RWPE2 (cell line): ENCODE measurements at places on chromosomes 2 and 18.
A peak's percentile ranks its signal among the peaks of the same experiment; 100 is the strongest.

DNA sequence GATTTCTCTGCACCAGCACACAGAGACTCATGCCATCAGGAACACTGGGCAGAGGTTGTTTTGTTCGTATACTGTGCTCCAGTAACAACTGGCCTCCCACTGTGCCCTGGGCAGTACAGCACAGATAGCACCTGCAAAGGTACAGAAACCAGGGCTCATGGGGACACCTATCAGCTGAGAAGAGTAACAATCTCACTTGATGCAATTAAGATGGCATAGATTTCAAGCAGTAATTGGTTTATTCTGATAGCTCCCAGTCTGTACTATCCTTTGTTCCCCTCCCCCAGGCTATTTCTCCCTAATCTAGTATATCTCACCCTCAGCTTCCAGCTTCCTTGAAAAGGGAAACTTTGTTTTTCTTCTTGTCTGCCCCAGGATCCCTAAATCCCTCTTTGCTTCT lies 343.9 kb upstream of the MMADHC start:
- no peak for DNase-seq

- DNase-seq, result no peak
These were observed 373.9 kb downstream of the PTPRM start for GRCh38 chr18:7940971-7941370.

- no peak for DNase-seq
These were observed at the start of gene FAM228A for GRCh38 chr2:24174851-24175277. Gene FAM228A (plus strand): TSS chr2:24175053. CDS start chr2:24175481, 428 bp downstream.

DNA sequence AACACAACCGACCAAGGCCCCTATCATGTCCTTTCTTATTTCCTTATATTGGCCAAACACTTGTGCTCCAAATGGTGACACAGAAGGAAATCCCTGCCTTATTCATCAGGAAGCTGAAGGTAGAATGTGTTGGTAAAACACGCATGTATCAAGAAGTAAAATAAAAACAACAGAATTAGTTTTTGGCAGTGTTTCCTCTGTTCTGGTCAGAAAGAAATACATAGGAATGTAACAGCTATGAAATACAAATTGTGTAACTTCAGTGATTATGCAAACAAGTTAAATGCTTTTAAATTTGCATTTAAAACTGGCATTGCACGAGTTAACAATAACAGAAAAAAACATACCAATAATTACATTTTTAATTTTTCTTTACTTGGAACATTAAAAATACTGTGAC lies 19.3 kb downstream of the ST6GAL2 start:
- DNase-seq, result no peak

DNA sequence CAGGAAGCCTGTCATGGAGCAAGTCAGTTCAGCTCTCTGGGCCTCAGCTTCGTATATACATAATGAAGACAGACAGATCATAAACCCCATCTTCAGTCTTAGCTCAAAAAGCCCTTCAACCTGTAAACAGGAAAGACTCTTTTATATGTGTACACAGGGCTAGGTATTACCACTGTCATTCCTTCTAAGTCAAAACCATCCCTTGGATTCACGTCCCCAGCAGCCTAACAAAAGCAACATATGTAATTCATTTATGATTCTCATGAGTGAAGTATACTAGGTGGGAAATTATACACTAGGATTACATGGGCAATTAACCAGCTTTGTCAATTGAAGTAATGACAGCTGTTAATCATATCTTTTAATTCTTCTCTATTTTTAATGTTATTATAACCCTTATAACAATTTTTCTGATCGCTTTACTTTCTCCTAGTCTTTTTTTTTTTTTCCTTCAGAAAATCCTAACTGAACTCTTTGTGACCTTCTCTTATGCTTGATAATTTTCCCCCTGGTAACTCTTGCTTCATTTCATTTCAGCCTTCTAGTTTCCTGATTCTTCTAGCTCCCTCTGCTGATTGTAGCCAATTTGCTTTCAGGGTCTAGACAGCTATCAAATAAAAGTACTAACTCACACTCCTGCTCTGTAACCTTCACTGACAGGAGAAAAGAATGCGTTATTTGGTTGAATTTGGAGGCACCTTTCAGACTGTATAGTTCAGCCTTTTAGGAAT lies 99.7 kb downstream of the RBM43 start:
- no peak for DNase-seq

DNA sequence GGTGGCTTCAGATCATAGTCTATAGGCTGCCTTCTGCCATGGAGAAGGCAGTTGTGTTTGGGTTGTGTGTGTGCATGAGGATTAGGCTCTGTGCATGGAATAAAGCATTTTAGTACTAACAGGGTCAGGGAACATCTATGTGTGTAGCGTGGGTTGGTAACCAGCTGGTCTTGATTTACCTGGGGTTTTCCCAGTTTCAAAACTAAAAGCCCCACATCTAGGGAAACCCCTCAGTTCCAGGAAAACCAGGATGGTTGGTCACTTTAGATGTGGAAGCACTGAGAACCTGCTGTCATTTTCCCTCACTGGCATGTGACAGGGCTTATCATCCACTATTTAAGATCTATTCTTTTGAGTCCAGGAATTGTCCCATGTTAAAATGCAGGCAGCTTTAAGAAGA lies 116.3 kb downstream of the POLE4 start:
- DNase-seq, result no peak

GRCh38 chr18:48657447-48658120 lies 118.8 kb downstream of the CTIF start:
- no peak for DNase-seq

GRCh38 chr2:1814061-1814460 lies 69.7 kb upstream of the PXDN start:
- DNase-seq, result no peak

- DNase-seq, result no peak
These were observed 9.6 kb downstream of the ANTXR1 start for GRCh38 chr2:69022548-69022947.

DNA sequence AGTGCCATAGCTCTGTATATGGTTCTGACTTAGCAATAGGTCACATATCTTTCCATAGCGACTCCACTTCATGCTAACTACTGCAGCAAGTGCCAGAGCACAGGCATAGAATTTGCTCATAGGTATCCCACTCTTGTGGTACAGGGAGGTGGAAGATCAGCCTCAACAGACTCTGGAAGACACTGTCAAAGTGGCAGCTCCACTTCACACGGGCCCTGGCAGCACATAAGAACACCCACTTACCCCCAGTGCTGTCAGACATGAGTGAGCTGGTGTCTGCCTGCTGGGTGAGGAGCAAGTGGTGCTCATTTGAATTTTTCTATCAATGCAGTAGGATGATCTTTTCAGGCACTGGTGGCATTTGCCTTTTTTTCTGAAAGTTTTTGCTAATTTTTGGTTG lies 48.6 kb downstream of the BCL2L11 start:
- no peak for DNase-seq

DNA sequence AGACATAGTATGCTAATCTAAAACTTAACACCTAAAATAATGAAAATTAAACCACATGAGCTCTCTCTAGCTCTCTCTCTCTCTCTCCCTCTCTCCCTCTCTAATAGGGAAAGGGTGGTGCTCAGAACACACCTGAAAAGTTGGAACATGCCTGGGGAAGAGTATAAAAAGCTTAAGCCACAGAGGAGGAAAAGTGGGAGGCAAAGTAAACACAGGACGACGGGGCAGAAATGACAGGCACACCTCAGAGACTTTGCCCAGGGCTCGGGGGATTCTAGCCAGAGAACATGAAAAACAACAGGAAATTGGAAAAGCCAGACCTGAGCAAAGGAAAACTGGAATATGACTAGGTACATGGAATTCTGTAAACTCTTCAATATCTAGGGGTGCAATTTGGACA lies 666.1 kb downstream of the BCL11A start:
- DNase-seq, result no peak

DNA sequence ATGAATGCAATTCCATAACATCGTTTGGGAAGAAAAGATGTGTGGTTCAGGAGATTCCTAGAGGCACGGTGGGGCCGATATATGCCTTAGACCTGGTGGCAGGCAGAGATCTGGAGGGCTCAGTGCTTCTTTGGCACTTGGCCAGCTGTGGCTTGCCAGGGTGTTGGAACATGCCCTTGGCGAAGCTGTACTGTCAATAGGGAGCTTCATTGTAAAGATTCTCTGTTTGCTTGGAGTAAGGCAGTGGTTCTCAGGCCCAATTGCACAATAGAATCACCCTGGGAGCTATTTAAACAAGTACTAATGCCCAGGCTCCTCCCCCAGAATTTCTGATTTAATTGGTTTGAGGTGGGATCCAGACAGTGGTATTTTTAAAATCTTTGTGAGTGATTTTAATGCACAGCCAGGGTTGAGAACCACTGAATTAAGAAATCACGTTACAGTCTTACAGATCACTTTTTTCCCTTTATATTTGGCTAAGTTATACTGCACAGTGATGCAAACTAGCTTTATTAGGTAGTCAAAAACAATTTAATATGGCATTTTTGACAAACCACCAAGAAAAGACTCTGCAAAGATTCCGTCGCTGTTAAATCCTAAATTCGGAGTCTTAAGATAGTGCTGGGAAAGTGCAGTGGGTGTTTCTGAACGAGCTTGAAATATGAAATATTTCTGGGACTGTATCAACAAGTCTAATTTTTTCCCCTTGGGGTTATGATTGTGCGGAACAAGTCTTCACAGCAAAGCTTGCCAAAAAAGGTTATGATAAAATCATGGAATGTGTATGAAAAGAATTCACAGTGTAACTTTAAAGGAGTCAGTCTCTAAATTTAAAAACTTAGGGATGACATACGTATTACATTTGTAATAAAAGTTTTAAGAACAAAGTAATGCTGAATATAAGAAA lies 78.0 kb downstream of the CRIM1 start:
- peak; percentile 81 for DNase-seq

DNA sequence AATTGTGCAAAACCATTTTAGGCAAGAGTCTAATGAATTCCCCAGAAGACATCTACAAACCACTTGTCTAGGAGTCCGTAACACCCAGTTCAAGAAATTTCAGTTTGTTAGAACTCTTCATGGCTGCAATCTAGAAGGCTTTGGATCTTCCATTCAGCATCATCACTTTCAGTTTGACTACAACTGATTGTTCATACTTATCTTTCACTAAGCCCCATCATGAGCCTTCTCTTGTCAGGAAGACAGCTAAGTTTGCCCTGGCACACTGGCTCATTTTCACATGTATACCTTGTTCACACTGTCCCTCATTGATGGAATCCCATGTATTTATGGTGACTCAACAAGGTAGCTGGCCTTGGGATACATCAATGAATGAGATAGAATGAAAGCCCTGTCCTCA lies 898.4 kb upstream of the CELF4 start:
- DNase-seq, result no peak

DNA sequence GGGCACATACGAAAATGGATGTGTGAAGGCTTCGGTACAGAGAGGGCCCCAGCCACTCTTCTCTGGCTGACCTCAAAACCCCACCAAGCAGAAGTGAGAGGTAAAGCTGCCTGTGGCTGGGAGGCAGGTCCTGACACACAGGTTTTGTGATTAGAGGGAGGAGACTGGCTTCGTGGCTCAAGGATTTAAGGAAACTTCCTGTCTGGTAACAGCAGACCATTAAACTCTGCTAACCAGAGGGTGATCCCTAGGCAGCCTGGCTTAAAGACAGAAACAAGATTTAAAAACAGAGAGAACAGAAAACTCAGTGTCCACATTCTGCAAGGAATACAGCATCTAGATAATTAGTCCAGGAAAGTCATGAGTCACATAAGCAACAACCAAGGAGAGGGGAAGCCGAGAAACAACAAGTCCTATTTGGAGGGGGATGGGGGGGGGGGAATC lies 101.9 kb downstream of the NFATC1 start:
- no peak for DNase-seq

DNA sequence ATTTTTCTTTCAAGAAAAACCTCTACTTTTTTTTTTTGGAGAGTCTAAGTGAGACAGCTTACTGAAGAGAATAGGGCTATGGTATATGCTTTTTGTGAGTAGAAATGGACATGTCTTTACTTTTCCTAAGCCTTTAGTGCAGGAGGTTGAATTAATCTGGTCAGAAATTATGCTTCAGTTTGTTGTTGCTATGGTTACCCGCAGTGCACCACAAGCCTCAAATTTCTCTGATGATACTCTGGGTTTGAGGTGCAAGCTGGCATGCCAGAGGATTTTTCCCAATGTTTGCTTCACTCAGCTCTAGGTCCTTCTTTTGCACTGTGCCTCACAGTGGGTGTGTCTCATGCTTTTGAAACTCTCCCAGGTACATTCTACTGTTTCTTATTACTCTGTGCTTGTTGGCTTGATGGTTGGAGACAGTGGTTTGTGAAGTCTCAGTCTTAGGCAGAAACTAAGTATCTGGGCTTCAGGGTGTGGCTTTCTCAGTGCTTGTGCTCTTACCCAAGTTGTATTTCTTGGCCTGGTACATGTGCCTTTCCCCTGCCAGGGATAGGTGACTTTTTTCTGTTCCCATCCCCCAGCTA lies 278.3 kb downstream of the RBM43 start:
- no peak for DNase-seq

GRCh38 chr18:46899274-46899948 lies 17.9 kb downstream of the PIAS2 start:
- DNase-seq, result no peak
